ENCODE measurements at places on chromosomes 3 and 15. TPM values are rescaled to one million over a fixed set of nuclear protein-coding genes. Genes with fewer than 3 reads are reported as not detected.

DNA sequence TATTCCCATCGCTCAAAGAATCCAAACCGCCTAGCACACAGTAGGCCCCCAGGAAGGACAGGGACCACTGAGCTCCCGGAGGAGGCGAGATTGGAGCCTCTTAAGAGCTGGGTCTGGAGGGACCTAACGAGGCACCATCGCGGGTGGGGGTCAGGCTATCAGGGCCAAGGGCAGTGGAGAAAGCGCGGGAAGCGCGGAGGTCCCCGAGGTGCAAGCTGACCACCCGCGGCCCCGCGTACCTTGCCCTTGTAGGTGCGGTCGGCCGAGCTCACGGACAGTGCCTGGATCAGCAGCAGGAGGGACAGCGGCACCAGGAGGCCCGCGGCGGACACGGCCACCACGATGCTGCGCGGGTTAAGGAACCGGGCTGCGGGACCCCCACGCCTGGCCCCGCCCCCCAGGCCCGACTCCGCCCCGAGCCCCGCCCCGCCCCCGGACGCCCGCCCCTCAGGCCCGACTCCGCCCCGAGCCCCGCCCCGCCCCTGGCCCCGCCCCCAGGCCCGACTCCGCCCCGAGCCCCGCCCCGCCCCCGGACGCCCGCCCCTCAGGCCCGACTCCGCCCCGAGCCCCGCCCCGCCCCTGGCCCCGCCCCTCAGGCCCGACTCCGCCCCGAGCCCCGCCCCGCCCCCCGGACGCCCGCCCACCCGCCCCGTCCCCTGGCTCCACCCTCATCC is 3.9 kb downstream of the ZDHHC19 start:
- DNase-seq: no peak

ACTC1 gene
- total RNA-seq: 8,598 TPM

DNA sequence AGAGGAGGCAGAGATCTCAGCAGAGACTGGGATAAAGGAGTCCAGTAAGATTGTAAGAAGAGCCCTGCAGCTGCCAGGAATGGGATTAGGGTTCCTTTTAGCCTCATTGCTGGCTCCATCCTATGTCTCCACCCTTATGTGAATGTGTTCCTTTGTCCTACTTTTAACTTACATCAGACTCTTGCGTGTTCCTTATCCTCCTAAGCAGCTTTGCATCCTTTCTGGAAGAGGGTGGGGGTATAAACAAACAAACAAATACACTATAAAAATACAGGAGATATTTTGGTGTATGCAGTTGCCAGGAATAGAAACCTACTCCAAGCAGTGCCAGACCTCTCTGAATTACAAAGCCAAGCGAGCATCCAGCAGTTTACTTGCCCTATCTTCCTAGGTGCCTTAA is 194.7 kb downstream of the ADAMTS9 start:
- no peak for DNase-seq

DNA sequence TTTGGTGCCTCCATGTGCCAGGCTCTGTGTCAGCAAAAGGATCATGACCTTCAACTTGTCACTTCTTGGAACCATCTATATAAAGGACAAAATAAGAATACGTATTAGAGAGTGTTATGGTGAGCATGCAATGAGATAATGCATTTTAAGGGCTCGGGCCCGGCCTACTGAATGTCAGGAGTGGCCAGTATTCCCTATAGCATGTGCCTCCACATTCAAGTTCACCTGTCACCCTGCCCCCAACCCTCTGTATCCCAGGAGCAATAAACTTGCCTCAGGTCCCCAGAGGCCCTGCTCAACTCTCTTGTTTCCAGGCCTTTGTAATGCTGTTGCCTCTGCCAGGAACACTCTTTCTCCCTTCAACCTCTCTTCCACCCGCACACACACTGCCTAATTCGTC is 90.2 kb upstream of the SLC6A11 start:
- no peak for DNase-seq

PLA2G4D gene
- not detected for total RNA-seq

GRCh38 chr3:42090973-42091731 is at the start of gene TRAK1:
TSS of gene TRAK1 (plus strand) at chr3:42091357. CDS start at chr3:42091470, 113 bp downstream.
- DNase-seq: peak; percentile 40

DNA sequence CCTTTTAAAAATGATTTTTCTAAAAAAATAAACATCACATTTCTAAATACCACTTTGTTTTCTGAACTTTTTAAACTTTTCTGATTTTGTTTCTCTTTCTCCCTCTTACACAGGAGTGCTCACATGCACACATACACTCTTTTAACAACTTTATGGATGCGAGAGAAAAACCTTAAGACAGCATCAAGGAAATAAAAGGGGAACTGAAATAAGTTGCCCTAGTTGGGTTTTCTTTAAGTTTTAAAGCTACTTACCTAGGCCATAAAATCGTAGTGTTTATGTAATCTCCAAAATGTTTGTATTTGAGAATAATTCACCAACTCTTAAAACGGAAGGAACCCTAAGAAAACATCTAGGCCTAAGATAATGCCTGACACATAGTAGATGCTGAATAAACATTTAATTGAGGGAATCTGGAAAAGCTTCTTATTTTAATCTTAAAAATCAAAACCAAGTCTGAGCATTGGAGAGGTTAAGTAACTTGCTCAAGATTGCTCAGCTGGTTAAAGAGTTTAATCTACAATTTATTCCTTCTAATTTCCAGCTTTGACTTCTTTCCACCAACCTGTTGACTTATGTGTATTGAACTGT is 1.2 kb upstream of the BBX start:
- DNase-seq: no peak

LDHAL6B gene
- total RNA-seq: not detected

CLDN16 gene
- total RNA-seq: not detected

ISLR2 gene
- 3.1 TPM for total RNA-seq

GABPB1 gene
- 7.0 TPM for total RNA-seq

DNA sequence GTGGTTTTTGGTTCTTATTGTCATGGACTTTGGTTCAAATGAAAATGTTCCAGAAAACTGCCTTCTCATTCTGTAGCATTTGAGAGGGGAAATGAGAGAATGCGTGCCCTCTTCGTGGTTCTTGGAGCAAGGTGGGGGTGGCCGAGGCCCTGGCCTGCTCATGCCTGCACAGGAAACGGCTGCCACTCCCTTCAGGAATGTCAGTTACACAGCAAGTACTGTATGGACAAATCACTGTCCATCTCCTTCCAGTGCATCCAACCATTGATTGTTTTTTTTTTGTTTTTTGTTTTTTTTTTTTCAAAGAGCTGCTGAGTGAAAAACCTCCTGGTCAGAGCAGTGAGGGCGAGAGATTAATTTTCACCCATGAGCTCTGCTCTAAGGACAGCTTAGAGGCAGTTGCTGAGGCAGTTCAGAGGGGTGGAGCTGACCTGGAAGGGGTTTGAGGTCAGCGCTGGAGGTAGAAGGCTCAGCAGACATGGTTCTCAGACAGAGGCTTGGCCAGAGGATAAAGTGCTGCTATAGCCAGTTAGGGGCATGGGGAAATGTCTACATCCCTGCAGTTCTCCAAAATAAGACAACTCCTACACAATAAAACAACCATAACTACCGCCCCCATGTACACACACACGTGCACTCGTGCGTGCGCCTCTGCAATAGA is 20.2 kb upstream of the KIF23 start:
- no peak for DNase-seq

NUP210 gene
- total RNA-seq: 1.8 TPM

GRCh38 chr15:69524814-69525213 is 72.2 kb downstream of the RPLP1 start:
- peak; percentile 34 for DNase-seq

GOLGA8M gene
- 0.67 TPM for total RNA-seq

SEMA3F gene
- 6.1 TPM for total RNA-seq

DNA sequence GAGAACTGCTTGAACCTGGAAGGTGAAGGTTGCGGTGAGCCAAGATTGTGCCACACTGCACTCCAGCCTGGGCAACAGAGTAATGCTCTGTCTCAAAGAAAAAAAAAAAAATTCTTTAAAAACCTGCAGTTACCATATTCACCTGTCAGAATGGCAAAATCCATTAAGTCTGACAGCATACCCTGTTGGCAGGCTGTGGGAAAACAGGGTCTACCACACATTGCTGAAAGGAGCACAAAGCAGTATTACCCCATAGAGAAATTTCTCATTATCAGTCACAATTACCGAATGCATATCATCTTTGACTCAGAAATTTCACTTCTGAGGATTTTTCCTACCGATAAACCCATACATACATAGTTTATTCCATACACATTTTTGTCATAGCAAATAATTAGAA is 264.1 kb upstream of the SLCO3A1 start:
- no peak for DNase-seq

CHRNA7 gene
- 0.72 TPM for total RNA-seq

DNA sequence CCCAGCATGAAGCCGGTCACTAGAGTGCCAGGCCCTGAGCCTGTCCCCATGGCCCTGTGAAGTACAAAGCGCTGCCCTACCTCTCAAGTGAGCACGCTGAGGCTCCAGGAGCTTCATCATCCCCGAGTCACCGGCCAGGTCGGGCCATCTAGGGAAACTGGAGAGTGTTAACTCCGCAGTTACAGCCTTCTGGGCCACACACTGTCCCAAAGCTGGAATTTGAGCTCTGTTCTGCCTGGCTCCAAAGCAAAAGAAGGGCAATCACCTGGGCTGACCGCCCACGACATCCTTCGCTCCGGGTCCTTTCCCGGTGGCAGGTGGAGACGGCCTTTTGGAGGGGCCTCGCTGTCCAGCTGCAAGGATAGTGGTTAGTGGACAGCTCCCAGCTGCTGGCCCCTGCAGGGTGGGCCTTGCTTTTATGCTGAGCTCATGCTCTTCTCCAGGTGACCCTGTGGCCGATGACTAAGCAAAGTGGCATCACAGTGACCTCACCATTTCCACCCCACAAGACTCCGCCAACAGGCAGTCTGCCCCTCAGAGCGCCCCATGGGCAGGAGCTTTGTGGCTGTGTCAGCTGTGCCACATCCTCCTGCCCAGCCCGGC is 3.5 kb upstream of the MUC4 start:
- DNase-seq: no peak

DNA sequence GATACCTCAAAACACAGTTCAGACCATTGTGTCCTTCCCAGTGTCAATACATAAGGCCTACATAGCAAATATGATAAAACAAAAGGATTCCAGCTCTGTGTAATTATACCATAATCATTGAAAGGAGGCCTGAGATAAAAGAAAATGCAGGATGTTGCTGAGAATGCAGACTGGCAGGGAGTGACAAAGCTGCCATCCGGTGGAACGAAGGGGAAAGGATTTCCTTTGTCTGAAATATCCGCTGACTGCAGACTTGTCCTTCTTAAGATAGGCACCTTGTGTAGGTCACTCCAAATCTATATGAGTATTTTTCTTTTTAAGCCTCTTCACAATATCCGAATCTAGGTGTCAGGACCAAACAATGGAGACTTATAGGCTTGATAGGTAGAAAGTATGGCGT is 108.0 kb downstream of the KCNH8 start:
- DNase-seq: no peak

GRCh38 chr15:23565395-23566070 is at the start of gene MKRN3:
TSS of gene MKRN3 (plus strand) at chr15:23565674. CDS start at chr15:23565783, 109 bp downstream.
- DNase-seq: no peak

Data from heart left ventricle (tissue), 16 donors.